ENCODE measurements at places on chromosomes 1 and 21. TPM values are rescaled to one million over a fixed set of nuclear protein-coding genes. Genes with fewer than 3 reads are reported as not detected.
A peak's percentile ranks its signal among the peaks of the same experiment; 100 is the strongest.

DNA sequence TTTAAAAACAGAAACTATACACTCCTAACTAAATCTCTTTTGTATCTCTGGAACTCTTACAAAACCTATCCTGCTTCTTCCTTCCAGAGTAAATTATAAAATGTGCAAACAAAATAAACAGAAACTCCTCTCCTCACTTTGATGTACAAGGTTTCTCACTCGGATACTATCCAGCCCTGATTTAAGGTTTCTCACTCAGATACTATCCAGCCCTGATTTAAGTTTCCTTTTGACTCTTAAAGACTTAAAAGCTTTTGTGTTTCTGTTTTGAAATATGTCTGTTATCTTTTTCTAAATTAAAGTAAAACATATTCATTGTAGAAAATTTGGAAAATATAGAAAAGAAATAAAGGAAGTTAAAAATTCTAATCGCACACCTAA, 132.5 kb downstream of the CRB1 start:
- H3K36me3 ChIP-seq = no peaks in the 10 kb centered on the region
- peaks cover 2% of the 10 kb centered on the region for H3K27me3 ChIP-seq
- H3K4me1 ChIP-seq = no peaks in the 10 kb centered on the region
- DNase-seq = no peak

DNA sequence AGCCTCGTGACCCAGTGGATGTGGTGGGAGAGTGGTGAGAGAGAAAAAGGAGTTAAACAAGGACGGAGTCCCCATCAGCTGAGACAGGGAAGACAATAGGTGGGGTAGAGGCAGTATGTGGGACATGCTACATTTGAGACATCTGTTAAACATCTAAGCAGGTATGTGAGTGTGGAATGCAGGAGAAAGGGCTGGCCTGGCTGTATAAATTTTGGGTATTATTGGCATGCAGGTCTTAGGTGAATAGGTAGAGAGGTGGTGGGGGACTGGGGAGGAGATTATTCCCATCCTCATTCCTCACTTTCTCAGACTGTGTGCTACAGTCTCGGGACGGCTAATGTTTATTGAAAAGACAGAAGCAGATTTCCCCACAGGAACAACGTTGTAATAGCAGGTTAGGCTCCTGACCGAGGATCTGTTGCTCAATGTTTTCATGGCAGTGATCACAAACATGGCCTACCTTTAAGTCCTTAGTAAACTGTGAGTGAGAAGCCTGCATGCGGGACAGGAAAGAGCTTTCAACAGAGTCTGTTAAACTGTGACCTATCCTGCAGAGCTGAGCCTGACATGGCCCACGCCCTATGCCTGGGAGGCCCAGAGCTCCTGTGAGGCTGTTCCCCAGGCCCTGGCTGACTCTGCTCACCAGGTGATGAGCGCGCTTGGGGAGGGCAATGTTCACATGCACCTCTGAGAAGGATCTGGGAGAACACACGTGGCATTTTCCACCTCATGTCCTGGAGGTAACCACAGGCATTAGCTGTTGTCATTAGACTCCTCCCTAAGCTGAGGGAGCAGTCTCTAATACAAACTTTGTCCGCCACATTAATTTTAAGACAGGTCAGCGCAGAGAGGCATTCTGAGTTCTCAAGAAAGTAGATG, 16.5 kb downstream of the VSIG8 start:
- H3K27me3 ChIP-seq = peaks cover 67% of the 10 kb centered on the region
- H3K36me3 ChIP-seq = no peaks in the 10 kb centered on the region
- H3K4me3 ChIP-seq = no peak overlapping the region
- DNase-seq = no peak

Gene TPTE
- total RNA-seq = not detected

Gene CLCA4
- not detected for total RNA-seq

DNA sequence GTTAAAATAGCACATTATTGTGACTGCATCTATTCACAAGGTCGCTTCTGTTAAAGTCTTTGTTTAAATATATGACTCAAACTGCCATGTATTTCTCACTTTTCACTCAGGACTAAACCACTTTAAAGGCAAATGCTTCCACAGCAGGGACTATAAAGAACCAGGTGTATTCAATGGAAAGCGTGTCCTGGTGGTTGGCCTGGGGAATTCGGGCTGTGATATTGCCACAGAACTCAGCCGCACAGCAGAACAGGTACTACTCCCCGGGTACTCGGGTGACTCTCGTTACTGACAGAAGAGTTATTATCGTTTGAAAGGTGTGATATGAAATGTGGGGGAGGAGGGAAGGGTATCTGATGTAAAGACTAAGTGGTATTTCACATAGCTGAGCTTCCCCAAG, 17.3 kb downstream of the FMO3 start:
- DNase-seq = no peak
- no peaks in the 10 kb centered on the region for H3K4me1 ChIP-seq
- H3K27ac ChIP-seq = no peak overlapping the region

DNA sequence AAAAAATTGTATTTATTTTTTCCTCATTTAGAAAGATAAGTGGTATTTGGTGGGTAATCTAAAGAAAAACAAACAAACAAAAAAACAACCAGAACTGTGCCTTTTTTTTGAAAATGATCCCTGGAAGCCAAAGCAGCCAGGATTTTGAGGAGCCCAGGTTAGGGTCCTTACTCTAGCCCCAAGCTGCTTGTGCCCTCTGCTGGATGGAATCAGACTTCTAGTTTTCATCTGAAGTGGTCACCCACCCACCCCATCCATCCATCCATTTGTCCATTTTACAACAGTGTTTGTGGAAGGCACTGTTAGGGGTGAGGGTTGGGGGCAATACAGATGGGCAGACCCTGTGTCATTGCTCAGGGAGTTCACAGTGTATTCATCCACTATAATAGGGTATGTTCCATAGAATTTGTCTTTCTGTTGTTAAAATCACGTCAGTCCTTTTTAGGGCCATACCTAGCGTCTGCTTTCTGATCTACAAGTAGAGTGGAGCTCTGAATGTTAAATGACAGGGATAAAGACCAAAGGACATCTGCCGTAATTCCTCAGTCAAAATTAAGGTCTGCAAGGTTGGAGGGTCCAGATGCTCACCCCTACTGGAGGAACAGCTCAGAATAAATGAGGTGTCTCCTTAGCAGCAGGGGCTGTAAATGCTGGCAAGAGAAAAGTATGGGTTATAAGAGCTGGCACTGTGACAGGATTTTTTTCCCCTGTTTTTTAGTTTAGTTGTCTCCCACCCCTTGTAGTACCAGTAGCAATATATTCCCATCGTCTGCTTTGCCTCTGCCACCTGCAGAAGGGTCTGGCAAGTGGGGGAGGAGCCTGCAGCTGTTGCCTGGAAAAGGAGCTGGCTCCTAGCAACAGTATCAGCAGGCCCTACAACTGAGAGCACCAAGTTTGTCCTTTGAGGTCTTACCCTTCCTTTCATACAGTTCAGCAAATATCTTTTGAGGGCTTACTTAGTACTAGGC, 3.2 kb downstream of the LRRC42 start:
- H3K36me3 ChIP-seq = no peaks in the 10 kb centered on the region
- peaks cover 43% of the 10 kb centered on the region for H3K4me1 ChIP-seq
- no peaks in the 10 kb centered on the region for H3K27me3 ChIP-seq
- no peak overlapping the region for H3K27ac ChIP-seq
- peak overlapping the region; percentile 90 for H3K4me3 ChIP-seq

GRCh38 chr1:59695252-59695651, 119.5 kb upstream of the HOOK1 start:
- DNase-seq = no peak
- H3K4me3 ChIP-seq = no peak overlapping the region
- no peaks in the 10 kb centered on the region for H3K27me3 ChIP-seq
- peaks cover 54% of the 10 kb centered on the region for H3K4me1 ChIP-seq
- peaks cover 6% of the 10 kb centered on the region for H3K36me3 ChIP-seq

Gene PTPN7
- not detected for total RNA-seq

GRCh38 chr21:33870768-33871167, 44.8 kb downstream of the ATP5PO start:
- H3K27ac ChIP-seq = no peak overlapping the region
- H3K4me3 ChIP-seq = no peak overlapping the region
- H3K27me3 ChIP-seq = no peaks in the 10 kb centered on the region
- H3K36me3 ChIP-seq = peaks cover 5% of the 10 kb centered on the region

DNA sequence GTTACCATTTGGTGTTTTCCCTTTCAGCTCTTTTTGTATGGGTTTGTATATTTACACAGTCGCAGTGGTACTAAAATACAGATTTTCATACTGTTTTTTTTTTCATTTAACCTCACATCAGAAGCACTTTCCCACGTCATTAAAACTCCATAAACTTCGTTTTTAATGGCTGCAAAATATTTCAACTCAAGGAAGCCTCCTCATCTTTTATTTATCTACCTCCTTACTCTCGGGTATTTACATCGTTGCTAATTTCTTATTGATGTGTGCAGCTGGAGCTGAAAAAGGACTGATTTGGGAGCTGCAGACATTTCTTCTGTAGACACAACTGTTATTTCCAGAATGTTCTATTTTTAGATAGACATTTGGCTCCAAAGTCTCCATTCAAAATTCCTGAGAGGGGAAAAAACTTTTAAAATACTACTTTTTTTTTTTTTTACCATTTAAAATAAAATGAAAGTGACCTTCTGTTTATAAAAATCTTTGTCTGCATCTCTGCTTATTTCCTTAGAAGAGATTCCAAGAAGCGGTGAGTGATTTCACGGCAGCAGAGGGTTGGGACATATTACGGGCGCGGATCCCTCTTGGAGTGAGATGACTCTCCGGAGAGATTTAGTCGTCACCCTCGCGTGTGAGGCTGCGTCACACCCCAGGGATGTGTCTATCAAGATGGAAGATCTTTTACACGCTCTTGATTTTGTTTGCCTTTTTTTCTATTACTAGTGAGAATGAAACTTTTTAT, 10.1 kb downstream of the RUNX3 start:
- no peaks in the 10 kb centered on the region for H3K36me3 ChIP-seq
- peaks cover under 1% of the 10 kb centered on the region for H3K4me1 ChIP-seq
- H3K4me3 ChIP-seq = no peak overlapping the region
- H3K27me3 ChIP-seq = peaks cover 27% of the 10 kb centered on the region
- DNase-seq = no peak

DNA sequence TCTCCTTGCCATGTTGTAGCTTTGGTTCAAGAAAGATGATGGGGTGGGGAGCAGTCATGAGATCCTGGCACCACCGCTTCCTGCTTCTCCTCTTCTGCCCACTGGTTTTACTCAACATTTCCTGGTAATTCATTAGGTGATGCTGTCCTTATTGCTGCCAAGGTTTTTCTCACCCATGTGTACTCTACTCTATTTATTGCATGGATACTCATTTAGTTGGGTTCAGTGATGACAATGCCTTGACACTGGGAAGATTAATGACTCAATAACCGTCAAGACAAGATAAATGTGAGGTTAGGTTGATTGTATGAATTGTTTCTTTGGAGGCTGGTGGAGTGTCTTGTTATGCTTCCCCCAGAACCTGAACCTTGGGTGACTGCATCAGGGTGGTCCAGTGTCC, 484.2 kb downstream of the SIPA1L2 start:
- H3K36me3 ChIP-seq = no peaks in the 10 kb centered on the region
- peaks cover 13% of the 10 kb centered on the region for H3K4me1 ChIP-seq
- H3K27me3 ChIP-seq = no peaks in the 10 kb centered on the region
- H3K4me3 ChIP-seq = no peak overlapping the region
- DNase-seq = no peak

GRCh38 chr1:112196008-112196588, 199.9 kb upstream of the CTTNBP2NL start:
- no peaks in the 10 kb centered on the region for H3K36me3 ChIP-seq
- no peaks in the 10 kb centered on the region for H3K4me1 ChIP-seq
- peaks cover 41% of the 10 kb centered on the region for H3K27me3 ChIP-seq
- no peak overlapping the region for H3K4me3 ChIP-seq

GRCh38 chr1:119409731-119410130, 5.2 kb upstream of the HSD3B2 start:
- H3K27ac ChIP-seq = no peak overlapping the region
- no peak for DNase-seq
- H3K4me3 ChIP-seq = no peak overlapping the region

Gene CCDC185
- total RNA-seq = not detected

Gene TRIM46
- 9.8 TPM for total RNA-seq

DNA sequence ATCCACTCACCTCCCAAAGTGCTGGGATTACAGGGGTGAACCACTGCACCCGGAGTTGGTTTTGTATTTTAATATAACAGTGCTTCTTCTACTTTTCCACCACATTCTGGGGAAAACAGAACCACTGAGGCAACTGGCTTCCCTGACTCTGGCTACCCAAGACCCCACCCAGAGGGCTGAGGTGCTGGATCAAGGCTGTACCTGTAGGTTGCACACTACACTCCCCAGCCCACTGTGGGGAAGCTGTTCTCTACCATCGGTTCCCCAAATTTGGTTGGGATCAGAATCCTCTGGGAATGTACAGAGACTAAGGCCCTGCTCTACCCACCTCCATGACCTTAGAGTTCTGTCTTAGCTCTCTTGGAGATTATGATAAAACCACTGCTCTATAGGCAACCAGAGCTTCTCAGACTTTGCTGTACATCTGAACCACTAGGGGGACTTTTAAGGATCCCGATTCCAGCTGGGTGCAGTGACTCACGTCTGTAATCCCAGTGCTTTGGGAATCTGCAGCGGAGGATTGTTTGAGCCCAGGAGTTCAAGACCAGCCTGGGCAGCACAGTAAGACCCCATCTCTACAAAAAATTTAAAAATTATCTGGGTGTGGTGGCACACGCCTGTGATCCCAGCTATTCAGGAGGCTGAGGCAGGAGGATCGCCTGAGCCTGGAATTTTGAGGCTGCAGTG, 51.6 kb downstream of the GNG4 start:
- DNase-seq = no peak
- H3K36me3 ChIP-seq = peaks cover 7% of the 10 kb centered on the region

- peaks cover 64% of the 10 kb centered on the region for H3K27me3 ChIP-seq
- DNase-seq = no peak
- no peaks in the 10 kb centered on the region for H3K36me3 ChIP-seq
- no peak overlapping the region for H3K27ac ChIP-seq
- peaks cover 42% of the 10 kb centered on the region for H3K4me1 ChIP-seq
Observed at GRCh38 chr1:28813931-28814465, 2.0 kb downstream of the OPRD1 start.

Gene GNG4
- 38.2 TPM for total RNA-seq

GRCh38 chr1:12460911-12461621, 156.9 kb downstream of the DHRS3 start:
- H3K27ac ChIP-seq = peak overlapping the region; percentile 28
- H3K27me3 ChIP-seq = no peaks in the 10 kb centered on the region
- H3K36me3 ChIP-seq = peaks cover 3% of the 10 kb centered on the region
- no peak overlapping the region for H3K4me3 ChIP-seq
- DNase-seq = no peak

GRCh38 chr1:8431019-8431418, 113.1 kb downstream of the SLC45A1 start:
- H3K4me1 ChIP-seq = peaks cover 30% of the 10 kb centered on the region
- H3K27ac ChIP-seq = no peak overlapping the region
- H3K27me3 ChIP-seq = no peaks in the 10 kb centered on the region
- peaks cover 3% of the 10 kb centered on the region for H3K36me3 ChIP-seq

GRCh38 chr1:23577056-23578004, 18.0 kb upstream of the ID3 start:
- H3K27me3 ChIP-seq = no peaks in the 10 kb centered on the region
- no peak overlapping the region for H3K4me3 ChIP-seq
- no peaks in the 10 kb centered on the region for H3K36me3 ChIP-seq
- peaks cover 60% of the 10 kb centered on the region for H3K4me1 ChIP-seq
- DNase-seq = no peak
